Frontal cortex (tissue), 4 donors: ENCODE measurements at places on chromosomes 12 and 14.

DNA sequence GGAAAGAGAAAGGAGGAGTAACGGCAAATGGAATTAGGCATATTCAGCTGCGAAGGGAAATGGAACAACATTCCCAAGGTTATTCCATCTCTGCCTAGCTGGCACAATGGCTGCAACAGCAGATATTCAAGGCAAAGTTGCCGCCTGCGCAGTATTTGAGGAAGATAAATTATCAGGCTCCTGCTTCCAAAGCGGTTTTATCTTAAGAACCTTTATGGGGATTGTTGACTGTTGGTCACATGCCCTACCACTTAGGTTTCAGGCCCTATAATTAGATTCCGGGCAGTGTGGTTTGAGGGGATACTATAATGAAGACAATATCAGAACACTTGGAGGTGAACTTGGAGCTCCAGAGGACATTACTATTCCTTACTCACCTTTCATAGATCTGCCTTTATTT is 99.7 kb downstream of the FGD4 start:
- DNase-seq, result no peak

- no peak for DNase-seq
Measured at GRCh38 chr12:2075508-2076195, 22.9 kb downstream of the CACNA1C start.

DNA sequence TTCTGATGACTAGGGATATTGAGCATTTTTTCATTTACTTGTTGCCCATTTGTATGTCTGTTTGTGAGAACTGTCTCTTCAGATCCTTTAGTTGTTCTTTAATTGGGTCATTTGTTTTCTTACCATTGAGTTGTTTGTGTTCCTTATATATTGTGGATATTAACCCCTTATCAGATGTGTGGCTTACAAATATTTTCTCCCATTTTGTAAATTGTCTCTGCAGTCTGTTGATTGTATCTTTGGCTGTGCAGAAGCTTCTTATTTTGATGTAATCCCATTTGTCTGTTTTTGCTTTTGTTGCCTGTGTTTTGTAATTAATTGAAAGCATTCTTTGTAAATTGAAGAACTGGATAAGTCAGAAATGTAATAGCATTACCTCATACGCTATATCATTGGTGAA is 459.1 kb upstream of the FOXG1 start:
- DNase-seq, result no peak

- no peak for DNase-seq
Measured at GRCh38 chr14:64209444-64210131, 84.6 kb downstream of the ESR2 start.

DNA sequence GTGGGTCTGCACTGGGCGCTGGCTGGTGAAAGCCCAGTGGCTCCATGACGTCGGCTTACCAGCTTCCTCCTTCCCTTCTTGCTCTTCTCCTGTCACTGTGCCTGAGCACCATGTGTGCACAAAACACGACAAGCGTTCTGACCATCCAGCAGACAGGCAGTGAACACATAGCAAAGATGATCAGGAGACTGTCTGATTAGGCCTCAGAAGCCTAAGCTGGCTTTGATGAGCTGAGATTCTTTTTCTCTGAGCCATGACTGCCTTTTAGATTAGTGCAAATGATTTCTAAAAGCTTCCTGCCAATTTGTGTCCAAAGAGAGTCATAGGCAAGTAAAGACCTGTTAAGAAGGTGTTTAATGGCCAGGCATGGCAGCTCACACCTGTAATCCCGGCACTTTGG is 83.1 kb downstream of the AACS start:
- no peak for DNase-seq

DNA sequence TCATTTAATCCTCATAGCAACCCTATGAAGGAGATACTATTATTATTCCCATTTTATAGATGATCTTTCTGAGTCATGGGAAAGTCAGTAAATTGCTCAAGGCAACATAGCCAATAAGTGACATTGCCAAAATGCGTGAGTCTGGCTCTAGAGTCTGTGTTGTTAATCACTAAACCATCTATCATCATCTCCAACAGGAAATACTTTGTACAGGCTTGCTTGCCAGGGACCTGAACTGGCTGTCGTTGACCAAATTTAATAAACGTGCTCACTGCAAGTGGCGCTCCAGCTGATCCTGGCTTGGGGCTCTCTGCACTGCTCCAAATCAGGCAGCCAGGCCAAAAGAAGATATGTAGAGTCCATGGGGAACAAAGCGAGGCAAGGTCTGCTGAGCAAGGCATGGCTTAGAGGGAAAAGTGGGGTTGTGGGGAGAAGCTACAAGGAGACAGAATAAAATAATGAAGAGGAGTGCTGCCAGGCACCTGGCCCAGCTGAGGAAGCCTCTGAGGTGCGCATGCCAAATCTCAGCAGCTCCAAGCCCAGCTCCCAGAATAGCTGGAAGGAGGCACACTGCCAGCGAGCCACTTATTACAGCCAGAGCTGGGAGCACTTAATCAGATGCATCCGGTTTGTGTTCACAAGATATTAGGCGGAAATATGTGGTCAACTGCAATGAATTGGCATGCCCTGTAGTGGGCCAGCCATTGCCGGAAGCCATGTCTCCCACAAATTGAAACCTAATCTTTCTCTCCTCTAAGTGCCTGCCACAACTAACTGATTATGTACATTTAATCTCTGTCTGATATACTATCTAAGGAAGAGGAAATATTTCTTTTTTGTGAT is 43.3 kb upstream of the PTPRO start:
- no peak for DNase-seq
